ENCODE measurements at places on chromosomes 1 and 21.

- DNase-seq: no peak
Measured at GRCh38 chr21:35699361-35699760, 361.0 kb downstream of the SETD4 start.

GRCh38 chr1:9121496-9122409 lies 7.1 kb downstream of the GPR157 start:
- DNase-seq: peak; percentile 52

GRCh38 chr21:42032968-42033367 lies 22.8 kb upstream of the ZBTB21 start:
- no peak for DNase-seq

GRCh38 chr1:241957692-241958494 lies at the start of gene BECN2:
Gene BECN2 (plus strand): TSS chr1:241957767. CDS start chr1:241957767, 0 bp downstream.
- no peak for DNase-seq

GRCh38 chr1:151805066-151805820 lies at the start of gene LINGO4:
Gene LINGO4 (minus strand): TSS chr1:151805419. CDS start chr1:151802704, 2,715 bp downstream.
- no peak for DNase-seq

- DNase-seq: no peak
Measured at GRCh38 chr21:44499631-44500030, 40.4 kb downstream of the KRTAP10-1 start.

DNA sequence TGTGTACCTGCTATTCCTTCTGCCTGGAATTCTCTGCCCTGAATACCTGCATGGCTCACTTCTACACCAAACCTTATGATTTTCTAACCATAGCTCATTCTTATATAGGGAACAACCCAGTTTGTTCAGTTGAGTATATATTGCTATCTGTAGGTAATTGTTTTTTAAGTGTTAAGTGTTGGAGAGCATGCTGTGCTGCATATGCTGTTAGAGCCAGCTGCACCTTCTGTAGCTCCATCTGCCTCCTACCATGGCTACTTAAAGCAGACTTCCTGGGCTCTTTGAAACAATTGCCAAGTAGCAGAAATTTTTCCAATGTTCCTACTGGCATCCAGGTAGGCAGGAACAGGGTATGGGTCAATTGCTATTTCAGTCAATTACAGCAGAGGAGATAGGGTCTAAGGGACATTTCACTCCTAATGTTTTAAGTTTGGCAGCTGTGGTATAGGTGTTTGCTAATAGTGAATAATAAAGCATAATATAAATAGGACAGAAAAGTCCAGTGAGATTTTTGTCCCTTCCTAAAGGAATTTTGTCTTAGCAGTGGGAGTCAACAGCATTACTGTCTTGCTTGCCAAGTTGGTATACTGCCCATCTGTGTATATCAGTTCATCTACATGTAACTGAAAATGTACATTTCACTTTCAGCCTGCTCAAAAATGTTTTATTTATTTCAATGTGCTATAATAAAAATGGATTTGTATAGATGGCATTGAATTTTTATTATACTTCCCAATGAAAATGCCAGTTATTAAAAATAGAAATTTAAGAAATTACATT lies 34.0 kb upstream of the C1orf115 start:
- DNase-seq: no peak

DNA sequence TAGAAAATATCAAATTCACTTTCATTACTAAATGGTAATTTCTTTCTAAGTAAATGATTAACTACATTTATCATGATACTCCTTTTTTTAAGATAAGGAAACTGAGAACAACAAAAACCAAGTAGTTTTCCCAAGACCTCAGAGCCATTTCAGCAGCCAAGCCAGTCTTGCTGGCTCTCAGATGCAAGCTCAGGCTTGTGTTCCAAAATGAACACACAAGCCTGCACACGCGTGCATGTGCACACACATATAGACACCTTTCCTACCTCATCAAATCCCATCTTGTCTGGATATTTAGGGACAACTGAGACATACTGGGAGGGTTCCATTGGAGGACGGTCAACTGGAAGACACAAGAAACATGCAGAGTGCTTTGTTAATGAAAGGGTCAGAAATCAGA lies 83.0 kb downstream of the COLGALT2 start:
- DNase-seq: no peak

- no peak for DNase-seq
Measured at GRCh38 chr1:8551613-8552489, 233.9 kb downstream of the SLC45A1 start.

GRCh38 chr1:36161641-36162531 lies 5.9 kb downstream of the MAP7D1 start:
- DNase-seq: peak; percentile 70
